PC-3 (cell line): ENCODE measurements at places on chromosomes 12 and 14. TPM values are rescaled to one million over a fixed set of nuclear protein-coding genes. Genes with fewer than 3 reads are reported as not detected.

Gene TAS2R42
- not detected in 2 replicates for total RNA-seq

Gene MIP
- not detected in 2 replicates for total RNA-seq

Gene GPD1
- total RNA-seq: 0.11 and 0.40 TPM in 2 replicates

Gene LTBP2
- 17.4 and 18.1 TPM in 2 replicates for total RNA-seq

Gene SLC7A7
- not detected in 2 replicates for total RNA-seq

Gene GPR84
- not detected in 2 replicates for total RNA-seq

Gene TTC6
- 13.4 and 18.0 TPM in 2 replicates for total RNA-seq
